NCI-H1092 treated with DMSO at 0.1 percent for 48 hours (cell line): ENCODE measurements at places on chromosomes 16 and 17.

GRCh38 chr17:27473748-27474609 lies 17.7 kb downstream of the KSR1 start:
- no peak for DNase-seq

DNA sequence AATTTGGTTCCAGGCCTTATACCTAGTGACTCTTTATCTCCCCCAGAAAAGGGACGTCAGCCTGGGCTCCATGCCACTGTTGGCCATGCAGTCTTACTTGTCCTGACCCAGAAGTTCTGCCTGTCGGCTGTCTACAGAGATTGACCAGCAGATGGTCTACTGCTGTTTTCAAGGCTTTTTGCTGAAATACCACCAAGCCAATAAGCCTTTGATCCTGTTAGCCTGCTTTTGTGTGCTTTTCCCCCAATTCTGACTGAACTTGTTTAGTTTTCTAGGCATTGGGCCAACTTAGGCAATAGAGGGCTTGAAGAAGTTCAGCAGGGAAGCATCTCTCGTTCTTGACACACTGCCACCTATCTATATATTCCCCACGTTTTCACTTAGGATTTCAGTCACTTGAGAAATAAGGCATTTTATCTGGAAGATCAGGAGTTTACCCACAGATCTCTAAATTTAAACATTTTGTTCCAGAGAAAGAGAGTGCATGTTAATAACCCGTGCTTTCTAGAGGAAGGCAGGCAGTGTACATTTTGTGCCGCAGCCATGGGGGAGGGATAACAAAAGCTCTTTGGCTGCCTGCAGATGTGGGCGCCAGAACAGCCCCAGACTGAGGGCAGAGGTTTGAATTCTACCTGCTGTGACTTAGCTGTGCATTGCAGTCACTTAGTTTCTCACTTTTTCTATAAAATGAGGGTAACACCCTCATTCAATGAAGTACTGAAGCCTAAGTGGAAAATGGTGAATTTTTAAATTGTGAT lies 12.3 kb upstream of the CARMIL2 start:
- DNase-seq = no peak

GRCh38 chr17:29710520-29710884 lies 87.8 kb upstream of the CORO6 start:
- DNase-seq = no peak

DNA sequence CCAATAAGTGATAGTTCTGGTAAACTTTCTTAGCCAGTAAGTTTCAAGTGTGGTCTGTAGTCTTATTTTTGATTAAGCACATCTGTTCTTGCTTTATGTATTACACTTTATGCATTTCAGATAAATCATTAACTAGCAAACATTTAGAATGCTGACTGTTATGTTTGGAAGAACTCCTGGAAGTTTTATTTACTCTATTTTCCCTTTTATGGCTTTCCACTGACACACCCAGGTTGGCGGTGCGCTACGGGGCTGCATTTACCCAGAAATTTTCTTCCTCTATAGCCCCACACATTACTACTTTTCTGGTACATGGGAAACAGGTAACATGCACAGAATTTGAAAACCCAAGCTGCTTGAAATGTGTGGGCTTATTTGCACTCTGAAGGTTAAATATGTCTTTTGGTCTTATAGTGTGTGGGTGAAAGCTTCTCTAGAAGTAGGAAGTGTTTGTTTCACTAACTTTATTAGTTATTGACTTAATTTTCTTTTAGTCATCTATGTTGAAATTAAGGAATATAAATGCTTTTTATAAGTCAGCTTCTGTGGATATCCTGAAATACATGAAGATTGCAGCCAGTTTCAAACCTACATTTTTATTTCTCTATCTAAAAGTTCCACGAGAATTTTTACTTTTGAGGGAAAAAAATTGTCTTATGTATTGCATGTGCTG lies 203.7 kb downstream of the PHKB start:
- DNase-seq = no peak

GRCh38 chr17:45262516-45263476 lies 902 bp upstream of the SPATA32 start:
- DNase-seq = no peak

GRCh38 chr16:48617711-48618148 lies 7.8 kb upstream of the N4BP1 start:
- DNase-seq = peak; percentile 79

DNA sequence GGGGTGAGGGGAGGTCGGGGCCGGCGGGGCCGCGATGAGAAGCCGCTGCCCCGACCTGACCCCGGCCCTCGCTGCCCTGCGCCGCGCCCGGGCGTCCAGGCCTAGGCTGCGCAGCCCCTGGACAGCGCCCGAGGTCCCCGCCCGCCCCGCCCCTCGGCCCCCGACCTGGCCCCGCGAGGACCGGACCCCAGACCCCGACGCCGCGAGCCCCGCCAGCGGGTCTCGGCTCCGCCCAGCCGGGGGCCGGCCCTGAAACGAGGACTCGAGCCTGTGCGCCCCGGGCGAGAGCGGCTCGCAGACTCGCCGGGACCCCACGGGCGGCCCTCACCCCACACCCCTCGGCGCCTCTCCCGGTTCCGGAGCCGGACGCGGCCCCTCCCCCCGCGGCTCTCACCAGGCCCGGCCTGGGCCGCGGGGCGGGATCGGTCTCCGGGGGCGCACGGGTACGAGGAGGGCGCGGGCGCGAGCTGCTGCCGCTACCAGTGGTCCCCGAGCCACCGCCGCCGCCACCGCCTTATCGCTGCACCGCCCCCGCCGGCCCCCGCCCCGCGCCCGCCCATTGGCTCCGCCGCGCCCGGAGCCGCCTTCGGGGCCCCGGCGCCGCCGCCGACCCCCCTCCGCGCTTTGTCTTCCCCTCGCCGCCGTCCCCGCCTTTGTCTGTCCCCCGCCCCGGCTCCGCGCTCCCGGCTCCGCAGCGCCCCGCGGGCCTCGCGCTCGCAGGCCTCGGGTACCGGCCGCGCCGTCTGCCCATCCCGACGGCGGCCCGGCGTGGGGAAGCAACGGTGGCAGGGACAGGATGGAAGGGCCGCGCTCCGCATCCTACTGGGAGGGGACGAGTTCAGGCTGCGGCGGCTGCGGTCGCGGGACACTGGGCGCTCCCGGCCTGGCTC lies at the start of gene LIMD2:
LIMD2 (minus strand) TSS at position 488 of the 890 bp plus-strand sequence. CDS start 827 bp downstream, outside the sequence.
- DNase-seq = peak; percentile 83

GRCh38 chr17:51702963-51703360 lies 442.6 kb downstream of the UTP18 start:
- DNase-seq = no peak

- DNase-seq = no peak
Measured at GRCh38 chr16:80720804-80721371, 83.5 kb downstream of the CDYL2 start.

DNA sequence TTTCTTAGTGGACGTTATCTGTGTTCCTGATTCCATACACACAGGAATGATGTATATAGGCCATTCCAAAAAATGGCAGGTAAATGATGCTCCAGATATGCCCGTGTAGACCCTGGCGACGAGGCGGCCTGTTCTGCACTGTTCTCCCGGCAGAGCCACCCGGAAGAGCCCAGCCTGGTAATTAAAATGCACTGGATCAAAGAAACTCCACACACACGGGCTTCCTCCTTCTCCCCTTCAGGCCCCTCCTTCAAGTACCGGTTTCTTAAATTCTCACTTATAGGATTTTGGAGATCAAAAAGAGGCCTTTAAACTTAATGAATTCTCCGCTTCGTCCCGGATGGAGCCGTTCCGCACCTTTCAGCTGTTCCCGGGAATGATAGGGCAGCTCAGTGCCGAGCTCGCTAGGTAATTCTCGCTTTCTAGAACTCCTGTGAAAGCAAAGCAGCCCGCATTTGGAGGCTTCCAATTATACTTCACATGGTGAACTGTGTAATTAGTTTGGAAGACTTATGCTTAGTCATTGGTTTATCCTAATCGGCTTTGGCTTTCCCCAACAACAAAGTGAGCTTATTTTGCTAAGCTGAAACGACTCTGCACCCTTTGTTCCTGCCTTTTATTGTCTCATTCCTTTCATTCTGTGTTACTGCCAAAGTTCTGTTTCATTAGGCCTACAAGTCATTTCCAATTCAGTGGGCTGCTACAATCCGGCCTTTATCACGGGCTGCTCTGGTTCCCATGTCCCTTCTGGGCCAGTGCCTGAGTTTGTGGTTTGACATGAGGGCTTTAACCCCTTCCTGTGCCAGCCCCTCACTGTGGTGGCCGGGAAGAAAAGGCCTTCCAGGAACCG lies 150.0 kb downstream of the MSI2 start:
- no peak for DNase-seq

GRCh38 chr16:73483076-73483791 lies 435.3 kb upstream of the ZFHX3 start:
- no peak for DNase-seq

DNA sequence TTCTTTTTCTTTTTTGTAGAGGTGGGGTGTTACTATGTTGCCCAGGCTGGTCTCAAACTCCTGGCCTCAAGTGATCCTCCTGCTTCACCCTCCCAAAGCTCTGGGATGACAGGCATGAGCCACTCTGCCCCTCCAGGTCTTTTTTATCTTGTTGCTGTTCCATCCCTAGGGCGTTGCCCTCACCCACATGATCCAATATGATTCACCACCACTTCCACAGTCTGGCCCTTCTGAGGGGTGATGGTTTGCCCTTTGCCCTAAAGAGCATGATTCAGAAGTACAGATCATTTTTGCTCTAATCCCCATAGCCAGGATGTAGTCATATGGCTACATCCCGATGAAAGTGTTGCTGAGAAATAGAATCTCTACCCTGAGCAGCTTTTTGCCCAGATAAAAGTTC lies 18.8 kb downstream of the STX4 start:
- no peak for DNase-seq

DNA sequence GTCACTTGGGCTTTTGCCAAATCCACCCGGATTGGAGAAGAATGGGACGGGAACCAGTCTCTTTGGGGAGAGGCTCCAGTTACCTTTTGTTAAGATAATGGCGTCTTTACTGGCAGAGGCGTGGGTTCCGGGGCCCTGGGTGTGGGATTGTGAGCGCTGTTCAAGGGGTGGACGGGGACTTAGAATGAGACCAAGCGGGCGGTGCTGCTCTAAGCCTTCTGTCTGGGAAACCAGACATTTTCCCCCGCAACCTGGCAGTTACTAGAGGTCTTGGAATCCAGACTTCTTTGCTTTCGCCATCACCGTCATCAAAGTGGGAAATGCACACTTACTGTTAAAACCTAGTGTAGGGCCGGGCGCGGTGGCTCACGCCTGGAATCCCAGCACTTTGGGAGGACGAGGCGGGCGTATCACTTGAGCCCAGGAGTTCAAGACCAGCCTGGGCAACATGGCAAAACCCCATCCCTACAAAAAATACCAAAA lies 706 bp downstream of the TEN1 start:
- no peak for DNase-seq

DNA sequence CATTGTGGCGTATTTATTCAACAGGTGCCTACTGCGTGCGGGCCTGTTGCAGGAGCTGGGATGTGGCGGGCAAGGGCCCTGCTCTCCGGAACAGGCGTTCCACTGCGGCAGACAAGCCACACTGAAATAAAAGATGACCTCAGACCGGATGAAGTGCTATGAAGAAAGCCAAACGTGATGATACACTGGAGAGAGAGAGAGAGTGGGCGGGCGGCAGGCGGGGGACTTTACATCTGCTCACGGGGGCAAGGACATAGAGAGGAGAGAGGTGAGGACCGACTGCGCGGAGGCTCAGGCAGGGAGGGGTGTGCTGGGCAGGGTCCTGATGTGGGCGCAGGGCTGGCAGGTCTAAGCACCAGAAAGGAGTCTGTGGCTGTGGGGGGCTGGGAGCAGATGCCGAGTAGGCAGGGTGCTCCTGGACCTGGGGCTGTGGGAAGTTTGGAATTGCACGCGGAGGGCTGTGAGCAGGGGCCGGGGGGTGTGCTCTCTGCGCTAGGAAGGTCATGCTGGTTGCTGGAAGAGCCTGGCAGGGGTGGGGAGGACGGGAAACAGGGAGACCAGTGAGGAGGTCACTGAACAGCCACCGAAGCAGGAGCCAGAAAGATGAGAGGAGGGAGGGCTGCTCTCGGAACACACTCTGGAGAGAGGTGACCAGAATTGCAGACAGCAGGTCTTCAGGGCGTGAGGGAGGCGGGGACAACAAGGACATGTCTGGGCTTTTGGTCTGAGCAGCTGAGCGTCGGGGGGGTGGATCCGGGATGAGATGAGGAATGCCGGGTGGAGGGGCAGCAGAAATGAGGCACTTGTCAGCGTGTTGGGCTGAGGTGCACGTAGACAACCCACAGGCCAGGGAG lies 9.9 kb downstream of the MXRA7 start:
- DNase-seq = no peak

GRCh38 chr16:56847173-56847910 lies 17.7 kb upstream of the SLC12A3 start:
- no peak for DNase-seq

DNA sequence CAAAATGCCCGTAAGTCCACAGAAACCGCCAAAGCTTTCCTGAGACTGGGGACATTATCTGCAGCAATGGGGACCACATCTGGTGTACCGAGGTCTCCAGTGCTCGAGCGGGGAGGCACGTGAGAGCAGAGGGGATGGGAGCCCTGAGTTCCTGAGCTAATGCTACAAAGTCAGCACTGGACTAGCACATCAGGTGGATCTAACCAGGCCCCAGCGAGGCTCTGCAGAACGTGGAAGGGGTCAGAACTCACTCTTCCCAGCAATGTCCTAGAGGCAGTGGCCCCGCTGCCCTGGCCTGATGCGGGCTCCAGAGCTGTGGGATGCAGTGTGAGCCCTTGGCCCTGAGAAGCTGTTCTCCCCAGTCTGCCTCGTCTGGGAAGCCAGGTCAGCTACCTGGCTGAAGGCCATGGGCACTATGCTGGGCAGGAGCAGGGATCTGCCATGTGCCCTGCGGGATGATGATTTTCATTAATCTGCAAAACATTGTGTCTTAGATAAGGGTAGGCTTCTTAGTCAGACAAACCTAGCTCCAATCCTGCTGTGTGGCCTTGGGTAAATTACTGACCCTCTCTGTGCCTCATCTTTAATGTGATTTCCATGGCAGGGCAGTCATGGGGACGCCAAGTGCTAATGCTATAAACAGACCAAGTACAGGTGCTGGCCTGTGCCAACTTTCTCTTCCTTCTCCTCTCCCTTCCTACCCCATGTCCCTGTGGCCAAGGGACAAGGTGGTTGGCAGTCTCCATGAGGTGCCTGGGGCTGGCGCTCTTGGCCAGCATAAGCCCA lies 40.1 kb upstream of the SLC38A10 start:
- DNase-seq = no peak

DNA sequence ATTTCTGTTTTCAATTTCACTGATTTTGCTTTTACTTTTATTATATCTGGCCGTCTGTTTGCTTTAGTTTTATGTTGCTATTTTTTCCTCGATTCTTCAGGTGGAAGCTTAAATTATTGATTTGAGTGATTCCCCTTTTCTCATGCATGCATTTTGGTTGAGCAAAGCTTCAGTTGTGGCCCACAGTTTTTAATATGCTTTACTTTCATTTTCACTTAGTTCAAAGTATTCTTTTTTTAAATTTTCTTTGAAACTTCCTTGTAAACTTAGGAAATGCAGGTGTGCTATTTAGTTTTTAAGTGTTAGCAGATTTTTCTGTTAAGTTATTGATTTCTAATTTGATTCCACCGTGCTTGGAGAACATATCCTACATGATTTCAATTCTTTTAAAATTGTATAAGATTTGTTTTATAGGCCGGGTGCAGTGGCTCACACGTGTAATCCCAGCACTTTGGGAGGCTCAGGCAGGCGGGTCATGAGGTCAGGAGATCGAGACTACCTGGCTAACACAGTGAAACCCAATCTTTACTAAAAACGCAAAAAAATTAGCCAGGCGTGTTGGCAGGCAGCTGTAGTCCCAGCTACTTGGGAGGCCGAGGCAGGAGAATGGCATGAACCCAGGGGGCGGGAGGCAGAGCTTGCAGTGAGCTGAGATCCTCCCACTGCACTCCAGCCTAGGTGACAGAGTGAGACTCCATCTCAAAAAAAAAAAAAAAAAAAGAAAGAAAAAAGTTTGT lies 531.2 kb downstream of the KIF2B start:
- no peak for DNase-seq

- no peak for DNase-seq
Measured at GRCh38 chr16:11679250-11679649, 11.0 kb downstream of the SNN start.
